ENCODE measurements at places on chromosomes 3 and 15.

DNA sequence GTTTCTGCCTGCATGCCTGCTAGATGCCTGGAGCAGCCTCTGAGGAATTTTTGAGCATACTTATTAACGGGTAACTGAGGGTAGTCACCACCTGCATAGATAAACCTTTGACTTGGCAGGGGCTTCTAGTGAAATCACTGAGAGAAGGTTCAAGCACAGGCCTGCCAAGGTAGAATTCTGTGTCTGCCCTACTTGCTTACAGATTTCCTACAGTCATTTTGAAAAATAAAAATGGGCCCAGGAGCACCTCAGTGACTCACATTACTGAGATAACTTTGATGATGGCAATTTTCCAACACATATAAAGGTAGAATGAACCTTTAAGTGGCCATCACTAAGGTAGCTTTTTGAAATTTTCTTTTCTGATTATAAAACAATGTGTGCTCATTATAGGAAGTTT is 10.8 kb downstream of the CRTAP start:
- DNase-seq = no peak

GRCh38 chr3:4820296-4821121 is 158.7 kb upstream of the BHLHE40 start:
- no peak for DNase-seq

GRCh38 chr15:29420188-29420587 is 150.6 kb upstream of the NSMCE3 start:
- DNase-seq = no peak

DNA sequence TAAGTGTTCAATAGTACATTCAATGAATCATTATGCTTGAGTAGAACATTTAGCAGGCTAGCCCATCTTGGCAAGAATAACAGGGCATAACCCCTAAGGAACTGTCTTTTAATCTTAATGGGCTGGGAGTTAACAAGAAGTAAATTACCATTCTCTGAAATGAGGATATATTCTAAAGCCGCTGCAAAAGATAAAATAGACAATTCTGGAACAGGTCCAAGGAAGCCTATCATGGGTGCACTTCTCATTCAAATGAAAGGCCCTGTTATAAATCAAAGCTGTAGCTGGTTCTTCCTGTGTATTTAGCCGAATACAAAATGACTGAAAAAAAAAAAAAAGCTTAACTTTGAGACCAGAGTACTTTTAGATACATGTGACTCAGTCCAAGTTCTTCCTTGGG is 15.6 kb downstream of the MTHFS start:
- no peak for DNase-seq

DNA sequence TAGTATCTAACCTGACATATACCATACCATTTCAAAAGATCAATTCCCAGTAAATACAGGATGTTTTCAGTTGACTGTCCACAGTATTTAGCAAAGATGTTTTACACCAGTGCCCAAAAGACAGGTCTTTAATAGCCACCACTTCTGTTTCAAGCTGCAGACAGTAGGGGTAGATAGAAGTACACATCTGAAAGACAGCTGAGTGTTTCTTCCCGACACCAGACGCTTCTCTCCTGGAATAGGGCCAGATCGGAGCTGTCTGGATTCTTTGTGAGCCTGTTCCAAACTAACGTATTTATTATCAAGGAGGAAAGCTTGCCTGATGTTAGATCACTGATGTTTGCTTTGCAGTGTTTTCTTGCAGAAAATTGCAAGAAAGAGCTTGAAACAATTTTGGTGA is 136.1 kb upstream of the RBMS3 start:
- peak; percentile 75 for DNase-seq

DNA sequence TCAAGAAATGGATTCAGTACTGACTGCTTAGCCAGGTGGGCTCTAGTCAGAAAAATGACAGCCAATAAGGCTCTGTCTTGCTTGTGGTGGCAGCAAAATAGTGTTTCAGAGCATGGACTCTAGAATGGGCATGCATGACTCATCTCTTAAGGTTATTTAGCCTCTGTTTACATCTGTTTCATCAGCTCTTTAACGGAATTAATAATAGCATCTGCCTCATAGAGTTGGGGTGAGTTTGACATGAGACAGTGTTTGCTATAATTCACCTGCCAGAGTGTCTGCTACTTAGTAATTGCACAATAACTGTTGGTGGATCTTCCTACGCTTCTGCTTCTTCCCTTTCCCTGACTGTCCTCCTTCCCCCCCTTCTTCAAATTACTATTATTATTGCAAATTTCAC is 350.4 kb upstream of the SEMA6D start:
- DNase-seq = no peak

Data from AG10803 (cell line).